ENCODE measurements at places on chromosomes 1 and 21. TPM values are rescaled to one million over a fixed set of nuclear protein-coding genes. Genes with fewer than 3 reads are reported as not detected.

- DNase-seq: no peak
These were observed 307.0 kb downstream of the ST6GALNAC3 start for GRCh38 chr1:76381450-76382097.

DNA sequence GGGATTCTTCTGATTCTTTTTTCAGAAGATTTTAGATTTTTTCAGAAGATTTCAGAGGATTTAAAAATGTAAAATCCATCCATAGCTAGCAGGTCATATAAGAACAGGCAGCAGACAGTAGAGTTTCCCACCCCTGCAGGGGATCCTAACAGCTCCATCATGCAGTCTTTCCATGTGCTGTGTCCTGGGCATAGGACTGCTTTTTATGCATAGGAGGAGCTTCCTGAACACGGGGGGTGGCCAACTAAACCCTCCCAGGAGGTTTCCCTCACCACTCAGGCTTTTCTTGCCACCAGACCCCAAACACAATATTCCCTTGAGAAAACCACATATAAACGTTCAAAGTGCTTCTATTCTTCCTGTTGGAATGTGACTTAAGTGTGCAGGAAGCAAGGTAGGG, 90.1 kb upstream of the TNR start:
- DNase-seq: no peak

- no peak for DNase-seq
These were observed 29.7 kb downstream of the PBX1 start for GRCh38 chr1:164588516-164589341.

Gene CACNA1S
- not detected for total RNA-seq

Gene KCNN3
- total RNA-seq: 1.4 TPM

Gene CNKSR1
- not detected for total RNA-seq
